ENCODE measurements at places on chromosomes 2 and 18.
A peak's percentile ranks its signal among the peaks of the same experiment; 100 is the strongest.

DNA sequence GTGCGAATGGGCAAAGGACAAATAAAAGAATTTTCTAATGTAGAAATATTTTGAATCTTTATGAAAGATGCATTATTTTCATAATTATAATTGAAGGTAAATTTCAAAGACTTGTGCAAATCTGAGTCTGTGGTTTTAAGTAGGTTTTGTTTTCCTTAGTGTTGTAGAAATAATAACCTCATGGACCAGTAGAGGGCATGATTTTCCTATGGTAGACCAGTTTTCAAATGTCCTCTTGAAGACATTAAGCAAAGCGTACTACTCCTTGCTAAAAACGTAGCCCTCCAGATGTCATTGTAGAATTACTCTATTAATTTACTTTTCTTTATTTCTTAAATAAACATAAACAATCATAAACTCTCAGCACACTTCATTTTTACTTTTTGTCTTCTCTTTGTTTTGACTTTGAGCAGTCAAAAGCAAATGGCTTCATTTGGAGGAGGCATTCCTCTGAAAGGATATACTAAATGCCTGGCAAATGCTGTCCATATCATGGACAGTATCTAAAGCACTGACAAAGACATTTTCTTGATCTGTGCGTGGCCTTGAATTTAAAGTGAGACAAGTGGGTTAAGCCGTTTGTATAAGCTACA is 85.8 kb upstream of the FAM237A start:
- DNase-seq, result peak; percentile 19

GRCh38 chr2:31110431-31110830 is 27.8 kb downstream of the GALNT14 start:
- no peak for DNase-seq

- DNase-seq, result no peak
Measured at GRCh38 chr2:33134086-33134771, 187.5 kb downstream of the LTBP1 start.

- DNase-seq, result no peak
Measured at GRCh38 chr2:210997373-210997772, 441.0 kb downstream of the CPS1 start.

GRCh38 chr18:45116116-45116515 is 435.4 kb downstream of the SETBP1 start:
- DNase-seq, result no peak

DNA sequence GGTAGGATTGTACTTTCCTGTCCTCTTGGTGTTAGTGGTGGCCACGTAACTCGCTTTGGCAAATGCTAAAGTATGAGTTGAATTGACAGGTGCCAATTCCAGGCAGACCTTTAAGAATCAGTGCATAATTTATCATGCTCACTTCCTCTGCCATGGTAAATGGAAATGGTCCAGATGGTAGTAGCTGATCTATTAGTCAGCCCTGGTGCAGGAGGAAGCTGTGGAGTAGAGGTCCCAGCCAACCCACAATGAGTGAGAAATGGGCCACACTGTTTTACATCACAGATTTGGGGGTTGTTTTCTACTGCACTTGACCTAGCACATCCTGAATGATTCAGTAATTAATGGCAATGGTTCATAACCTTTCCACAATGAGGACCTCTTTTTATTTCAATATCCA is 104.4 kb downstream of the RGPD3 start:
- no peak for DNase-seq

- no peak for DNase-seq
Measured at GRCh38 chr2:41378420-41378819, 669.4 kb upstream of the PKDCC start.

All from activated CD4-positive, alpha-beta T cell treated with anti-CD3 and anti-CD28 coated beads, Interleukin-2, amount 10 ng/mL, durations not matched to agents 7 days and 5 days (primary cell).